ENCODE measurements at places on chromosomes 2 and 18.

DNA sequence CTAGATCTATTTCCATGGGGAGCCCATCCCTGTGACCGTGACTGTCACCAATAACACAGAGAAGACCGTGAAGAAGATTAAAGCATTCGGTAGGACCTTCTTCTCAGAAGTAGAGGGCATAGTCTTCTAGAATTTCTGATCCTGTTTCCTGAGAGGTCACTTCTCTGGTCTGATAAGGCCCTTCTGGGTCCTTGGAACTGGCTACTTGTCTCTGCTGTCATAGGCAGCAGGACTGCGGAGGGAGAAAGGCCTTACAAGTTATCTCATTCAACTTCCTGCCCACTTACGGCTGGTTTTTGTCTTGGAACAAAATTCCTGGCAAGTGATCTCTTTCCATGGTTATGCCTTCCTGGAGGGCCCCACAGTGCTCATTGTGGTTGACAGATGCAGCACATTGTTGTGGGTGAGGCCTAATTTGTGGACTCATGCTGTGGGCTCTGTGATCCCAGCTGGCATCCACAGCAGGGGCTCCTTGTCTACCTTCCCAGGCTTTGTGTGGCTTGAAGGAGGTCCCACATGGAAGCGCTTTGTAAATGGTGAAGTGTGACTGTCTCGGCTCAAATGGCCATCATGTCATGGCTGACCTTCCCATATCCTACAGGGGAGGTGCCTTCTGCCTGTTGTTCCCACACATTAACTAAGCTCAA lies 22.0 kb downstream of the SAG start:
- DNase-seq: no peak

DNA sequence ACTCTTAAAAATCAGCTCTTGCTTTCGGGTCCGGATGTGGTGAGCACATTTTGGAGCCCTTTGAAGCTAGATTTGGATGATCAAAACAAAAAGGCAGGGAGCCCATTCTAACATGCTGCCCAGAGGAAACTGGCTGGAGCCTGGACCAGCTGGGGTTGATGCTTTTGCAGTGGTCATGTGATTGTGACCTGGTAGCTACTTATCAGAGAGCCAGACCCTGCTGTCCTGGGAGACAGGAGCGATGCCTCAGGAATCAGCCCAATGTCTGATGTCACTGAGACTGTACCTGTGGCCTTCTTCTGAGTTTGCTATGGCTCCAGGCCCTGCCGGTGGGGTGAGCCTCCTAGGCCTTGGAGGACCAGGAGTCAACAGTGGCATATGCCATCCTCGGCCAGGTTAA lies 18.7 kb upstream of the SCLY start:
- no peak for DNase-seq

DNA sequence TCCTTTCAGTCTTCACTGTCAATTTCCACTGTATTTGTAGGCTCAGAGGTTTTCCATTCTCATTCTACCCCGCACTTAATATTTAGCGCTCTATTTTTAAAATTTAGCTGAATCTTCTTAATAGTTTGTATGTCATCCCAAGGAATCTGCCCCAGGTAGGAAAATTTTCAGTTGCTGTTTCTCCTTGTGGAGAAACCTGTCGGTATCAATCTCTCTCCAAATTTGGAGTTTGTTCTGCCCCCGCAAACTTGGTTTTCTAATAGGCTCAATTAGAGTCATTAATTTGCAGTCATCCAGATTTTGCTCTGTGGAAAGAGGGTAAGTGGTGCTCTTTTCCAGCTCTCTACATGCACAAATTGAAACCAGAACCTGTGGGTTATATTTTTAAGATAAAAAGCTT lies 87.6 kb downstream of the DNAH6 start:
- no peak for DNase-seq

DNA sequence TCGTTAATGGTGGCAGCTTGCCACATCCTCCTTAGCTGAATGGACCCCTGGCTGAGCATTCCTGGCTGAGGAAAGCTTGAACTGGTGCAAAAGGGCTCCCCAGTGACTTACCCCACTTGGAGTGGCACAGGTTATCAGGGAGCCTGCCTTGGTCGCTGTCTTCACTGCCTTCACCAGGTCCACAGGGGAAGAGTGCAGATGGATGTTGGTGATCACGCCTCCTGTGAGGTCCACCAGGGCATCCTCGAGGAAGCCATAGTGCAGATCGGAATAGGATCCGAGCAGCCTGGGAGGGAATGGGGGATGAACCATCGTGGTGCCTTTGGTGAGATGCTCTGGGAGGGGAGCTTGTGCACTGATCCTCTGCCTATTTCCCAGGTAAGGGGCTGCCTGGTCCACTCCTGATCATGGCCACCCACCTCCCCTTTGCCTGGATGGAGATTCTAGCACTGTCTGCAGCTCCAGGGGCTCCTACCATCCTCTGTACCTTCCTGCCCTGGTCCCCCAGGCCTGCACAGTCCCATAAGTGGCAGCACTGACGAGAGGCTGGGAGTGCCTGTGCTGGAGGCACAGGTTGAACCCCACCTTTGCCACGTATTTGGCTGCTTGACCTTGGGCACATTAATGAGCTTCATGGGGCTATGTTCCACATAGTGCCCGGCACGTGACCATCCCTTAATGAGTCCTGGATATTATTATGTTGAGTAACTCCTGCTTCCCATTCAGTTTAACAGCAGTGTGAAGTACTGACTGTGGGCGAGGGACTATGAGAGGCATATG lies 43.0 kb downstream of the CAPN13 start:
- DNase-seq: no peak

GRCh38 chr2:230827774-230828271 lies 36.9 kb upstream of the ITM2C start:
- DNase-seq: no peak

DNA sequence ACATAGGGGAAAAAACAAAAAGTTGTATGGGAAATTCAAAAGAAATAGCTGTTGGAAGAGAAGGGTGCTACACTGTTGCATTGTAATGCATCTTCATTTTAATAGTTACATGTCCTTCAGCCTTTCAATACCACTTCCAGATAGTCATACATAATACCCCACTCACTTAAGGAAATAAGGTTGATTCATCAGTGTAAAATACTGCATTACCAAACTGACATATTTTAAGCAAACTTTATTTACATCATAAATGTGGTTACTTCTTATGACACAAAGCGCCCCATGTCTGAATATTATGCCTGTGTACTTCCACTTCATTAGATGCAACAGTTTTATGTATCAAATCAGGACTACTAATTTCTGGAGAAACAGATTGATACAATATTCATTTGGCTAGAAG lies 4.5 kb downstream of the RBMS1 start:
- no peak for DNase-seq

DNA sequence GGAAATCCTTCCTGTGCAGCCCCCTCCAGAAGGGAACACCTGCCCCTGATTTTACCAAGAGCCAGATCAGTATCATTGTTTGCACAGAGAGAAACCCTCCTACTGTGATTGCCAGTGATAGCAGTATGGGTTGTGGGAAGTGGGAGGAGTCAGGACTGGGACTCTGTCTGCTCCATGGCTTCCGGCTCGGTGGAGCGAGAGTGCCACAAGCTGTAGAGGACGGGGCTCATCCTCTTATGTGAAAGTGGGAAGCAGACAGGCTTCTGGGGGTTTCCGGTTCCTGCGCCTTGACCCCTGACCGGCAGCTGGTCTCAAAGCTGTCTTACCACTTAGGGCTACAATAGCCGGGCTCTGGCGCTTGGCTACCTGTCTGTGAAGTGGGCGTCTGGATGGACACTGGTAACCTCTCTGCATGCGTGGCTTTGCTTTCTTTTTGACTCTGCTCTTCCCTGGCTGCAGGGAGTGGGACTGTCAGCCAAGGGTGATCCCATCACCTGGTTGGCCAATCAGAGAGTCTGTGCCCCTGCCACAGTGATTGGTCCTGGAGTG lies 79.7 kb downstream of the BCL2L11 start:
- DNase-seq: no peak

Data from WERI-Rb-1 (cell line).